Erythroblast (primary cell): ENCODE measurements at places on chromosomes 11 and 22.

DNA sequence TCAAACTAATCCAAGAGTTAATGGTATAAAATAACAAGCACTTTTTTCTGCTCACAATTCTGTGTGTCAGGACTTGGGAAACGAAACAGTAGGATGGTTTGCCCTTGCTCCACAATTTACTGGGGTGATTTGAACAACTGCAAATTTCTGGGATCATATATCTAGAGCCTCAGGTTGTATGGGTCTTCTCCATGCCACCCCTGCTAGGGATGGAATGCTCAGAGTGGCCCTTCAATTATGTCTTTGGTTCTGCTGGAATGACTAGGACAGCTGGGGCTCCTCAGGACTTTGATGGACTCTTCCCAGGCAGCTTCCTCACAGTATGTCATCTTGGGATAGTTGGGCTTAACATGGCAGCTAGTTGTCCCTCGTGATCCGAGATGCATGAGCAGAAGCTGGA is 223.0 kb upstream of the ANO5 start:
- DNase-seq, result no peak

DNA sequence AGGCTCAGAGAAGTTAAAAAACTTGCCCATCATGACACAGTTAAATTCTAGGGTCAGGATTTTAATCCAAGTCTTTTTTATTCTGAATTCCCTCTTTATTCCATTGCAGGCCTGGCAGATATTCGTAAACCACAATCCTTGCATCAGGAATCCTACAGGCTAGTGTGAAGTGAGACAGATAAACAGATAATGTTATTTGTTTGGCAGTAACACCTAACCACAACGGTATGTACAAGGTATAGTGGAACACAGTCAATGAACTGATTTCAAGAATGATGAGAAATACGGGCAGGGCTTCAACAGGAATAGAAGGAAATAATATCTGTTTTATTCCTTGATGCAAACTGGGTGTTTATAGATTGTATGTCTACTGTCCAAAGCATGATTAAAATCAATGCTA is 32.0 kb upstream of the NARS2 start:
- DNase-seq, result no peak

DNA sequence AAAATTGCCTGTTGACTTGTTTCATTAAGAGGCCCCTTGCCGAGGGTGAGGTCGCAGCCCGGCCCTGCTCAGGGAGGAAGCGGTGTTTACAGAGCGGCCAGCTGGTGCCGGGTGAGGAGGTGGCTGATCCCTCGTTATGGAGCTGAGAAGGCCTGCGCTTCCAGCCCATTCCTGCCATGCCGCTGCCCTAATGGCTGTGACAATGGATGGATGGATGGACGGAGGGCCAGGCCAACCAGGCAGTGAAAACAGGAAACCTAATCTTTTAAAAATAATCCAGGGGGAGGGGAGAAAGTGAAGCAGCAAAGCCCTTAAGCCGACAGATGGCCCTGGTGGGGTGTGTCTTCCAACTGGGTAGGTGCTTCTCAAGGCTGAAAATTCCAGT is 38.5 kb downstream of the BCR start:
- no peak for DNase-seq

DNA sequence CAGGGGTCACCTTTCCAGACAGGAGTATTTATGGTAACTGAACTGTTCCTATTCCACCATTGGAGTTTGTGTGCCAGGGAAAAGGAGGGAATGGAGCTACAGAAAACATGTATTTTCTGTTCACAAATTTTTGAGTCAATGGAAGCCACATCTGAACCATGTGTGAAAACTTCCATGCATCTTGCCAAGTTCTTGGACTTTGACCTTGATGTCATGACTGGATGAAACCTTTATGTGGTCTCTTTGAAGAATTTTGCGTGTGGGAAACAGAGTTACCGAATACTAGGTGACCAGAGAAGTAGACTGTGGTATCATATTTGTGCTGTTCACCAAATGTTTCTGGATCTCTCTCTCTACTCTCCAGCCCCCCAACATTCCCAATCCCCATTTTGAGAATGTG is 104.8 kb downstream of the CD44 start:
- no peak for DNase-seq
